ENCODE measurements at places on chromosomes 7 and 10.
A peak's percentile ranks its signal among the peaks of the same experiment; 100 is the strongest.

DNA sequence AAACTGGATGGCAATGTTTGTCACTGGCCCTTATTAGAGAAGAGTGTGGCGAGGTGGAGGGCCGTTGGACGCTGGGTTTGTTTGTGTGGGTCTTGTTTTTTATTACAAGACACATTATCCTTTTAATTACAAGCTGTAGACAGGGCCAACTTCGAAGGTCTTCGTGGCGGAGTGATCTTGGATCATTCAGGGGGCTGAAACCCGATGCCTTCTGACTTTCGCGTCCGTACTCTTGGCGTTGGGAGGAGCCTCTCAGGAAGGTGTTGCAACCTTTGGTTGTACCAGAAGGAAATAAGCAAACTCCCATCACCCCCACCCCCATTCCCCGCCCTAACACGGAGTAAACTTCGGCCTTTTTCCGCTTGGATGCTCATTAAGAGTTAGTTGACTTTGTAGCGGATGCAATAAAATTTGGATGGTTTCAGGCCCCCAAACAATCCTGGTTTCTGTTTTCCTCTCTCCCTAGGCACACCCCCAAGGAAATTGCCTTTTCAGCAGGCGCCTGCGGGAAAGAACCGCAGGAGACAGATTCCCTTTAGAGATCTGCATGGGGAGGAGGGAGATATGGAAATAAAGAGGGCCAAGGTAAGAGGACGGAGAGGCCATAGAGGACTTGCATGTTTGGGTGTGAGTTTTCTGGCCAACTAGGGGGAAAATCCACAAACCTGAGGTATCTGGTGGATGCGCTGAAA, 294.5 kb upstream of the NFE2L3 start:
- no peak for DNase-seq

DNA sequence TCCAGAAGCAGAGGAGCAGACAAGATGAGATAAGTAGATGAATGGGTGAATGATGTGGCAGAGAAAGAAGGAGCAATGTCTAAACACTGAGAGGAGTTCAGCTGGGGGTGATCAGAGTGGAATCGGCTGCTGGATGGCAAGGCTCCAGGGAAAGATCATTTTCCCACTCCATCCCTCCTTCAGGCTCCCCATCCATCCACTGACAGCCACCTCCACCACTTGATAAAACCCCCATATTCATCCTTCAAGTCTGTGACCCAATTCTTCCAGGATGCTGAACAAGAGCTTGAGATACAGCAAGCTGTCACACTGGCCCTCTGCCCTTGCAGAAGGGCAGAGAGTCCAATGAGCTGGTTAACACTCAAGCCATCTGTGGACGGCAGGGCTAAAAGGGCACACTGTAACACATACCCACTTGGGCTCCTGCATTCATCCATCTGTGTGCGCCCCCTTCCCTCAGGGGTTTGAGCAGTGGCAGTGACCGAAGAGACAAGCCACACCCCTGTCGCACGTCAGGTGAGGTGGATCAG, 30.8 kb upstream of the CACNB2 start:
- no peak for DNase-seq

DNA sequence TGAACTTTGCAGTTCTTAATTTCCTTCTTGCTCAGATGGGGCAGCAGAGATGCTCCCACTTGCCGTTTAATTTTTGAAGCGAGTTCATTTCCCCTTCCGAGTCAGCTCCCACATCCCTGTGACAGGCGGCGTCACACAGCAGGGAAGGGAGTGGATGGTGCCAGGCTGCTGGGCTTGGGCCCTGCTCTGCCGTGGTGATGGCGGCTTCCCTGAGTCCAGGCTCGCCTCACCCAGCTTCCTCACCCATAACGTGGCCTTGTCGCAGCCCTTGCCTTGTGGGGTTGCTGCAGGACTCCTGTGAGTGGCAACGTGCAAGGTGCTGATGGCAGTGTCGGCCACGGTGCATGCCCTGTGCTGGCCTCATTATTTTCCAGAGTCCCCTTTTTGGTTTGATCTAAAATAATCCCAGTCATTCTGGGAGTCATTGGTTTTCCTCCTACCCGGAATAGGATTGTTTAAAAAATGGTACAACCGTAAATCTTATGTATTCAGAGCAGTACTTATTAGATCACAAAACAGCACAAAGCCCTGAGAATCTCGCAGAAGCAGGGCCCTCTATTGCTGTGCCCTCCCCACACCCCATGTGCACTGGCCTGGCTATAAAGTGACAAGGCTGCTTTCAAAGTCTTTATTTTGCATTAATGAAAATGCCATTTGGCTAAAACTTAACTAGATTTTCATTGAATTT, 260.1 kb downstream of the WDR37 start:
- no peak for DNase-seq

- DNase-seq = no peak
These were observed 124.0 kb downstream of the TMEM130 start for GRCh38 chr7:98745722-98746318.

- DNase-seq = peak; percentile 34
These were observed 20.7 kb downstream of the CCDC3 start for GRCh38 chr10:12980713-12981306.

DNA sequence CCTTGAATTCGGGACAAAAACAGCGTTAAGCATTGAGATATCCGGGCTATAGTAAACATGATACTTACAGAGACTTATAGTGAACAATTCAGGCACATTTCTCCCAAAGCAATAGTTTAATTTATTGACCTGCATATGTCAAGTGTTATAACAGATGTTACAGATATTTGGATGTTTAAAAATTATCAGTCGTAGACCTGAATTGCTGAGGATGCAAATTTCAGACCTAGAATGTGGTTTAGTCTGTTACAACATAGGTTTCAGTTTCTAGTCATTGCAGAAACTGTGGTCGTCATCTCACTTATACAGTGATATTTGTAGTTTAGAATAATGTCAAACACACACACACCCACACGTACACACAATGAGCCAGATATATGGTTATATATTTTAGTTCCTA, 85.2 kb downstream of the VTI1A start:
- no peak for DNase-seq

GRCh38 chr7:1569440-1569832, 396 bp downstream of the PSMG3 start:
- DNase-seq = no peak

DNA sequence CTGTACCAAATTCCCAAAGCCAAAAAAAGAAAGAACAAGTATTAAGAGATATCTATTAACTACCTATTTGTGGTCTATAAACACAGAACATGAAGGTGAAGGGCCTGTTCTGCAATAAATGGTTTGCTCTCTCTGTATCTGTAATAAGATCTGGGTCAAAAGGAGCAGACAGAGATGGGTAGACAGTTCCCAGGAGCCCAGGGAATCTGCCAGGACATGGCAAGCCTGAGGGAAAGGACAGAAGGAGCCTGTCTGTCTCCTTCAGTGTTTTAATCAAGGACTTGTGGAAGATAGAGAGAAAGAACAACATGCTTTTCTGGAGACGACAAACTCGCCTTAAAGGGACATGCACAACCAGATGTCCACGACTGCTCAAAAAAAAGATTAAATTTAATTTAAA, 165.7 kb downstream of the ELMO1 start:
- no peak for DNase-seq

DNA sequence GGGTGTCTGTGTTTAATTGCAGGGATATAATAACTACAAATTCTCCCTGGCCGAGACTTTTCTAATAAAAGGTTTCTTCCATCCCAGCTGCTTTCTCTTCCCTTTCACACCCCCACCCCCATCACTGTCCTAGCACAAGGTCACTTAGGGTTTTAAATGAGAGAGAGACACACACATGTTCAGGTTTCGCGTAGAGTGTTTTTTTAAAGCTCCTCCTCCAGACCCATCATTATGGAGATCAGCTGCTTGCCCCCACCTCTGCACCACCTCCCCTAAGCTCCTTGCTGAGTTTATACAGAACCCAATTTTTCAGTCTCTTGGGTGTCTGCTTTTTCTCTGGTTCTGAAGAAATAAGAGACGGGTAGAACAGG, 18.6 kb downstream of the LRMDA start:
- DNase-seq = no peak

GRCh38 chr7:26916336-26916735, 51.9 kb upstream of the SKAP2 start:
- DNase-seq = no peak

- no peak for DNase-seq
These were observed 28.1 kb downstream of the EPHB4 start for GRCh38 chr7:100799037-100799896.

DNA sequence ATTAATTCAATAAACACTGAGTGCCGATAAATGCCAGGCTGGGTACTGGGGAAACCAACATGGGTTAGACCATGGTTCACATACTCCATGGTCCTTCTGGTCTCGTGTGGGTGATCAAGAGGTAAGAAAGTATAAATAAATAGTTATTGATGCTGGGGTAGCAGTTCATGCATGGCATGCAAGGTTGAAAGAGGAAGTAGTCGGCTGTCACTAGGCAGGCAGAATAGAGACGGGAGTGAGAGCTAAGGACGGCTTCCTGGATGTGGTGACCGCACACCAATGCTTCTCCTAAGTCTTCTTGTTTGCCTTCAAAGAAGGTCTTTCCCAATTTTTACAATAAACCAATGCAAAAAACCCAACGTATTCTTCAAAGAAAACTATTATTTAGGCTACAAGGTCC, 208.6 kb downstream of the ADAM12 start:
- no peak for DNase-seq

DNA sequence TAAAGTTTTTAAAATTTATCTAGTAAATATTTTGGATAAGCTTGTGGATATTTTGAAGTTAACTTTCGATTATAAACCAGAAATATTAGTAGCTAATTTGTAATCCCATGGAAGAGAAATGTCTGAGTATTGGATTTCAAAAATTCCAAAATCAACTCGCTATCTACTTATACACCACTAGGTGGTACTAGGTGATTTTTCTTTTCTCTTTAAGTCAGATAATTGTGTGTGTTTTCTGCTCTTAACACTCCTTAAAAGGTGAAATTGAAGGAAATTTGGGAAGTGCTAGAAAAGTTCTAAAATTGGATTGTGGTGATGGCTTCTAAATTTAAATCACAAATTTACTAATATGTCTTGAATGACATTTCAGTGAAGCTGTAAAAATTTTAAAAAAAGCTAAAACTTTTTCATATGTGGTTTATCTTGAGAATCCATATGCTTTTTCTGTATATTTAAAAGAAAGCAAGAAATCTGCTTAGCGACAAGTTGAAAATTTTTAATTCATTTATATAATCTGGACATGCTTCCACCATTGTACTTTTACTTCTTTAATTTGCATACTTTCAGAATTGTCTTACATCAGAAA, 90.2 kb downstream of the IPMK start:
- DNase-seq = no peak

GRCh38 chr10:133180965-133181639, 21.1 kb downstream of the KNDC1 start:
- DNase-seq = no peak

GRCh38 chr10:128286141-128286761, 160.0 kb upstream of the MKI67 start:
- DNase-seq = no peak

GRCh38 chr10:22712956-22713852, 1.2 kb downstream of the PIP4K2A start:
- no peak for DNase-seq

GRCh38 chr7:25951414-25952260, 200.4 kb upstream of the NFE2L3 start:
- no peak for DNase-seq

- no peak for DNase-seq
These were observed 7.0 kb upstream of the KEL start for GRCh38 chr7:142969183-142969582.

GRCh38 chr10:48648172-48648942, 36.3 kb upstream of the WDFY4 start:
- no peak for DNase-seq

- DNase-seq = no peak
These were observed 39.9 kb downstream of the OGDH start for GRCh38 chr7:44646176-44646920.

GRCh38 chr7:132179080-132179430, 397.2 kb downstream of the PLXNA4 start:
- no peak for DNase-seq

Data from ascending aorta (tissue), 2 donors.